ENCODE measurements at places on chromosomes 16 and 17.
A peak's percentile ranks its signal among the peaks of the same experiment; 100 is the strongest.

DNA sequence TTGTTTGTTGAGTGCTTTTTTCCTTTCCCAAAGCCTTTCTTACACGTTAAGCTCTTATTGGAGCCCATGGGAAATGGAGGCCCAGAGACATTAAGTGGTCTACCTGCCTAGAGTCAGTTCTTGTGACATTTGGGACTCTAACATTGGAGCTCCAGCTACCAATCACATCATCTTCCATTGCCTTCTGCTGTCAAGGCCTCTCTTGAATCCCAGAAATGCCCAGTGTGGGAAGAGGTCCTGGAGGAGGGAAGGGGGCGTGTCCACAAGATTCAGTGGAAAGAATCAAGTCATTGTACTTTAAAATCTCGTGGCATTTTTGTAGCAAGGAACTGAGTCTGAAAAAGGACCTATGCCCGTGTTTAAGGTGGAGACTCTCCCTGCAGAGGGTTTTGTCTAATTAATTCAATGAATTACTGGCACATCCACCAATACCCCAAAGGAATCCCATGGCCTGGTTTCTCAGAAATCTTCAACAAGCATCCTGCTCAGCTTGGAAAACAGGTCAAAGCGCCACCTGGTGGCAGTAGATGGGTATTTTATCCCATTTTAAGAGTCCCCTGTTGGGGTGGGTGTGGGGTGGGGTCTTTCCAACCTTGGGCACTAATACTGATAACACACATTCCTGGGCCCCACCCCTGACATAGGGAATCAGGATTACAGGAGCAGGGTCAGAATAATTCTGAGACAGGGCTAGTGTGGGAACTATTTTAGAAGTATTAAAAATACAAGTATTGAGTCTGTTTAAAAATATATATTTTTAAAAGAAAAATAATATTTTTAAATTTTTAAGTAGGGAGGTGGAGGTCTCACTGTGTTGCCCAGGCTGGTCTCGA is 24.6 kb downstream of the GPT2 start:
- DNase-seq, result peak; percentile 56

DNA sequence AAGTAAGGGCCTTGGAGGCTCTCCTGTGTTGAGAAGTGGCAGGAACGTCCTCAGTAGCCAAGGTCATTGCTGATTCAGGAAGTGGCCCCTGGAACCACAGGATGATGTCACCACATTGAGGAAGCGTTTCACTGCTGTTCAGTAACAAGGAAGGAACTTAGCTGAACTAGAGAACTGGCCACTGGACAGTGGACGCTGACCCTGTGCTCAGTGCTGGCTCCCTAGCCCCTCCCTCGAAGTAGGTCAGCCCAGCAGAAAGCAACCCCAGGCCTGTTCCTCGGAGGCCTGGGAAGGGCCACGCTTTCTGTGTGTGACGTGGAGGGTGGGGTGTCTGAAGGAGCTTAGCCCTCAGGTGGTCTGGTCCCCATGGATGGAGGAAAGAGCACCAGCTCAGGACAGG is 58.3 kb downstream of the B9D1 start:
- DNase-seq, result no peak

DNA sequence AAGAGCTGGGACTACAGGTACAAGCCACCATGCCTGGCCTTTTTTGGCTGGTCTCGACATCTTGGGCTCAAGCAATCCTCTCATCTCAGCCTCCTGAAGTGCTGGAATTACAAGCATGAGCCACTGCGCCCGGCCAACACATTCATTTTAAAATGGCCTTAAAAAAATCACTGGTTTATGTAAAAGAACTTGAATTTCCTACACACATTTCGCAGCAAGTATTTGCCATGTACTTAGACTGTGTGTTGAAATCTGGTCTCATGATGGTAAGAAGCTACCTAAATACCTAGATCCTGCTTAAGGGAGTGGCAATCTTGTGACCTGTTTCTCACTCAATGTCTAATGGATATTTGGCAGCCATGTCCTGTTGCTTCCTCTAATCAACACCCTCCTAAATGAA is 8.5 kb upstream of the CYTH1 start:
- no peak for DNase-seq

DNA sequence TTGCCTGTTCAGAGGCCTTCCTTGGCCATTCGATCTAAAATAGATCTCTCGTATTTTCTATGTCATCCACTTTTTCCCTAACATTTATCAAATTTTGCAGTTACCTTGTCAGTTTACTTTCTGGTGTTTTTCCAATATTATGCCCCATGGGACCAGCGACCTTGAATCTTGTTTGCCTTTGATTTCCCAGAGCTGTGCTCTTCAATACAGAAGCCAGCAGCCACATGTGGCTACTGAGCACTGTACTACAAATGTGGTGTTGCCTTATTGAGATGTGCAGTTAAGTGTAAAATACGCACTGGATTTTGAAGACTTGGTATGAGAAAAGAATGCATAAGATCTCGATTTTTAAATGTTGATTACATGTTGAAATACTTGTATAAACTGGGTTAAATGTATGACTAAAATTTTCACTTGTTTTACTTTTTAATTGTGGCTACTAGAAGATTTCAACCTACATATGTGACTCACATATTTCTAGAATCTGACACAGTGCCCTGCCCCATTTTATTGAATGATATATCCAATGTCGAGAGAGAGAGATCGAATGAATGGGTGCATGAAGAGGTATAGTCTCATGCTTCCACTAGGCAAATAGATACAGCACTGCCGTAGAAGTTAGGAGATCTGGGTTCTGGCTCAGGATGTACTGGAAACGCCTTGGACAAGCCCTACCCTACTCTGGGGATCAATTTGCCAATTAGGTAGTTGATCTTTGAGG is 824 bp upstream of the PSME3 start:
- no peak for DNase-seq

DNA sequence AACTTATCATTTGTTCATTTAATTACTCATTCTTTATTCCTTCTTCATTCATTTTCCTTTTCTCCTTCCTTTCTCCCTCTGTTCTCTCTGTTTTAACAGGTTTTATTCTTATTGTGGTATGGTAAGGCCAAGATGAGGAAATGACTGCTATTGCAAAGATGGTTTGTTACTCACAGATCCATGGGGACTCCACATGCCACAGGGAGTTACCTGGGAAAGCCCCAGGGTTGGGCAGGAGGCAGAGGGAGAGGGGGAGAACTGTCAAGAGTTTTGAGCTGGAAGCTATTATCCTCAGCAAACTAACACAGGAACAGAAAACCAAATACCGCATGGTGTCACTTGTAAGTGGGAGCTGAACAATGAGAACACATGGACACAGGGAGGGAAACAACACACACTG is 453.3 kb downstream of the WWOX start:
- DNase-seq, result no peak

DNA sequence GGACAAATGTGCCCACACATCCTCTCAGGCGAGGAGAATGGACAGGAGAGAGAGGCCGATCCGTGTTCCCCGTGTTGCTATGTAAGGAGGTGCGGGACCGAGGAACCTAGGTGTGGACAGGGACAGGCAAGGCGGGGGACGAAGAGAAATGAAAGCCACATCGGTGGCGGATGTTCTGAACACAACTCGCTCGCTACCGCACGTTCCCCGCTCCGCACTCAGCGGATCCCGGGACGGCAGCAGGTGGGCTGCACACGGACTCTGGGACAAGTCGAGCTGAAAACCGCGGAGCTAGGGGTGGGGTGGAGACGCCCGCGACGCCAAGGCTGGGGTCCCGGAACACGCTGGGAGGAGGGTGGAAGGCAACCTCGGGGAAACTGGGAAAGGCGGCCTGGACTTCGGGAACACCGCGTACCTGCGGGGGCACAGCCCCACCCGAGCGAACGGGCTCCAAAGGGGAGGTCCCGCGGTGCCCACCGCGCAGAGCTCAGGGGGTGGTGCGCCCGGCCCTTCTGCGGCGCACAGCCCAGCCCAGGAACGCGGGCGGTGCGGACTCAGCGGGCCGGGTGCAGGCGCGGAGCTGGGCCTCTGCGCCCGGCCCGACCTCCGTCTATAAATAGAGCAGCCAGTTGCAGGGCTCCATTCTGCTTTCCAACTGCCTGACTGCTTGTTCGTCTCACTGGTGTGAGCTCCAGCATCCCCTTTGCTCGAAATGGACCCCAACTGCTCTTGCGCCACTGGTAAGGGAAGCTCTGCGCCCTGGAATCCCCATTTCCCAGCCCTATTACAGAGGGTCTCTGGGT is at the start of gene MT1E:
TSS of gene MT1E (plus strand) at position 642 of the 803 bp plus-strand sequence. CDS start at position 713, 71 bp downstream.
- no peak for DNase-seq

- no peak for DNase-seq
These were observed 144.0 kb downstream of the SOX9 start for GRCh38 chr17:72264682-72265405.

DNA sequence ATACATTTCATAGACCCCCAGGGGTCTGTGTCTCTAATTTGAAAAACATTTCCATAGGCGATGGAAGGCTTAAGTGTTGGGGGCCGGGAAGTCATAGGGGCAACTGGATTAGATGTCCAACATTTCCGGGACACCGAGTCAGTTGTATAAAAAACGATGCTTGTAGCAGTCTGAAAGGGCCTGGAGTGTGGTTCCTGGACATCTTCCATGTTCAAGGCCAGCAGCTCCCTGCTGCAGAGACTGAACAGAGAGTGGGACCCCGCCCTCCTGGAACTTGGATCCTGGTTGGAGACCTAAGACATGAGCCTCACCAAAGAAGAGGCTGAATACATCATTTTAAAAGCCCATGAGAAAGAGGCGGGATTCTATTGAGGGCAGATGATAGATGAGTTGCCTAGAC is 82.0 kb upstream of the ZNF423 start:
- DNase-seq, result no peak

- DNase-seq, result no peak
These were observed 122.3 kb downstream of the SPACA3 start for GRCh38 chr17:33113991-33114370.

DNA sequence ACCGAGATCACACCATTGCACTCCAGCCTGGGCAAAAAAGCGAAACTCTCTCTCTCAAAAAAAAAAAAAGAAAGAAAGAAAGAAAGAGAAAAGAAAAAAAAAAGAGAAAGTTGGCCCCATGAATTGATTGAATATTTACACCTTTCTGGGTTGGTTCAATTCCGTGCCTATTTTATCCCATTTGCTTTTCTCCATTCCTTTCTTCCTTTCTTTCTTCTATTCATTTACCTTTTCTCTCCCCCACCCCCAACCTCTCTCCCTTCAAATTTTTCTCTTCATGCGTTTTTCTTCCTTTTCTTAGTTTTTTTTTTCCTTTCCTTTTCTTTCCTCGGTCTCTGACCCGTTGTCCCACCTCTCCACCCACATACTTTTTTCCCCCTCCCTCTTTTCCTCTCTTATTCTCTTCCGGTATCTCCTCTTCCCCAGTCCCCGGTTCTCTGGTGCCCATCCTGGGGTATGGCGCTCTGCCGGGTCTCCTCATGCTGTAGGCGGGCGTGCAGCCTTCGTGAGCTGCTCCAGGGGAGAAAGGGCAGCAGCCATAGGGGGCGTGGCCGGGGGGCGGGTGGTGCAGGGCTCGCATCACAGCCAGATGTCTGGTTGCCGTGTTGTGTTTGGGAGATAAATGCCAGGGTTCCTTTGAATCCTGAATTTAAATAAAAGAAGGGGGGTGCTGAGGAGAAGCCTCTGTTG is 5.3 kb upstream of the COL1A1 start:
- no peak for DNase-seq

- DNase-seq, result no peak
These were observed 817 bp downstream of the NDUFAF8 start for GRCh38 chr17:81239714-81240555.

DNA sequence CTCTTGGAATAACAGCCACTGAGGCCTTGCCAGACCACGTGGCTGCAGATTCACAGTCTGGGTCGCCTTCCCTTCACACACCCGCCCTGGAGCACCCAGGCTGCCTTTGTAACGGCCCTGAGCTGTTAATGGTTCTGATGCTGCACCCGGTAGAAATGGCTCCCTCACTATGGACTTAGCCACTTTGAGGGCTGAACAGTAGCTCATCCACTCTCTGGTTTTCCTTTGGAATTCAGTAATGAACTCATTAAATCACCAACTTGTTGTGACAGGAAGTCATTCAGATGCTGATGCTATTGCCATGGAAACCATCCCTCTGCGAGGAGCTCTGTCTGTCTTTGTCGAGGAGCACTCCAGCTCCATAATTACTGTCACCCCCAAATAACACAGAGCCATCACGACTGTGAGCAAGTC is 59.2 kb downstream of the CDK5R1 start:
- no peak for DNase-seq

DNA sequence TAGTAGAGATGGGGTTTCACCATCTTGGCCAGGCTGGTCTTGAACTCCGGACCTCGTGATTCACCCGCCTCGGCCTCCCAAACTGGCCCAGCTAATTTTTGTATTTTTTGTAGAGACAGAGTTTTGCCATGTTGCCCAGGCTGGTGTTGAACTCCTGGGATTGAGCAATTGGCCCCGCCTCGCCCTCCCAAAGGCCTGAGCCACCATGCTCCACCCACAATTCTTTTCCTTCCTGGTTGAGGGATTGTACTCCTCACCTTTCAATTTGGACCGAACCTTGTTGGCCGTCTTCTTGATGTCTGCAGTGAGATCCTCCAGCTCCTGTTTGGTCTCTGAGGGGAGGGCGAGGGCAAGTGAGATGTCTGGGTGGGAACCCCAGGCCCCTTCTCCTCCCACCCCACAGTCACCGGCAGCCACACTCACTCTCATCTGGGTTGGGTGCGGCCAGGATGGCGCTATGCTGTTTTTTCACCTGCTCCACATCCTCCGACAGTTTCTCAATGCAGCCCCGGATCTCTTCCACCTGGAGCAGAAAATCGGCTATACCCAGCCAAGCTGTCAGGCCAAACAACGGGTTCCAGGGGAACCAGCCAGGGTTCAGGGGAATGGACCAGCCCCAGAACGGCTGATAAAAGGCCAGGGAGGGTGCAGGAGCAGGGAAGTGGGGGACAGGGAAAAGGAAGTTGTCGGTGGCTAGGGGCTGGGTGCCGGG is 9.6 kb downstream of the STX1B start:
- DNase-seq, result no peak

DNA sequence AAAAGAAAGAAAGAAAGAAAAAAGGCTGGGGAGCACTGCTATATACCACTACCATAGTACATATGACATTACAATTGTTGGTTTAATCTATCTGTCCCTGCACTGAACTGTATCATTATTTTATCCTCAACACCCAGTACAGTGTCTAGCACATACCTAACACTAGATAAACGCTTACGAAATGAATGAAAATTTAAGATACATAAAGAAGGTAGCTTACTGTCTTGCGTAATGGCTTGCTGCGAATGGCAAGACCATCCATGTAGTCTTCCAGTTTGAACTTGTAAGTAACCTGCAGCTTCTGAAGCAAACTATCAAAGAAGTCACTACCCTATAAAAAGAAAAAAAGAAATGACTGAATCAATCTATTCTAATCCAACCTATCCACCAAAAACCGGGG is 6.6 kb downstream of the SMG6 start:
- no peak for DNase-seq

- DNase-seq, result peak; percentile 41
These were observed 95.7 kb downstream of the ABCC6 start for GRCh38 chr16:16127469-16128116.

GRCh38 chr17:34980353-34980680 is at the start of gene LIG3:
TSS of gene LIG3 (plus strand) at chr17:34980512. CDS start at chr17:34983006, 2,494 bp downstream.
- DNase-seq, result peak; percentile 87

- no peak for DNase-seq
These were observed 273.7 kb downstream of the SOX9 start for GRCh38 chr17:72394531-72394930.

- DNase-seq, result no peak
These were observed 96.5 kb downstream of the ABCC1 start for GRCh38 chr16:16045879-16046278.

GRCh38 chr17:41416479-41416878 is 7.9 kb downstream of the KRT37 start:
- no peak for DNase-seq
